GM12892 (cell line): ENCODE measurements at places on chromosomes 7 and 10.
A peak's percentile ranks its signal among the peaks of the same experiment; 100 is the strongest.

DNA sequence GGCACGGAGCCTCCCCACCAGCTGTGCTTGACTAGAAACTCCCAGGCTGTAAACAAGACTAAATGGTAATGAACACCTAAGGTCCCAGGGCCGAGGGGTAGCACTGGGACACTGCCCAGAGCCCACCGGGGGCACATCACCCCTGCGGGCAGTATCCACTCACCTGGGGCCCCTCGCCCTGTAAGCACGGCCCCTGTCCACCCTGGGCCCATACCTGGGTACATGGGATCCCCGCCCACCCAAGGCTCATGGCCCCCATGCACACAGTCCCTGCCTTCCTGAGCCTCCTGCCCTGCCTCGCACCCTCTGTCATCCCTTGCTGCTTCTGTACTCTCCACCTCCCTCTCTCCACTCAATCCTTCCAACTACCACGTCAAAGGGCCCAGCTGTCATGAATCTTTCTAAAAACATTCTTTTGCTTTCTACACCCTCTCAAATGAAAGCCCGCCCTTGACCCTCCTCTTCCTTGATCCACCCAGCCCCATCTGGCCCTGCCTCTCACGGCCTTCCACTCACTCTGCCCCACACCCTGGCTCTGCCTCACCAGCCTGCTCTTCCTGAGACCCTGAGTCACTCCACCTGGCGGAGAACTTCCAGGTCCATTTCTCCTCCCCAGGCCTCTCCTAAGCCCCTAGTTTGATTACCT, 173.1 kb downstream of the PARD3 start:
- no peak for DNase-seq

GRCh38 chr10:2980791-2981360, 86.5 kb upstream of the PFKP start:
- DNase-seq = no peak

DNA sequence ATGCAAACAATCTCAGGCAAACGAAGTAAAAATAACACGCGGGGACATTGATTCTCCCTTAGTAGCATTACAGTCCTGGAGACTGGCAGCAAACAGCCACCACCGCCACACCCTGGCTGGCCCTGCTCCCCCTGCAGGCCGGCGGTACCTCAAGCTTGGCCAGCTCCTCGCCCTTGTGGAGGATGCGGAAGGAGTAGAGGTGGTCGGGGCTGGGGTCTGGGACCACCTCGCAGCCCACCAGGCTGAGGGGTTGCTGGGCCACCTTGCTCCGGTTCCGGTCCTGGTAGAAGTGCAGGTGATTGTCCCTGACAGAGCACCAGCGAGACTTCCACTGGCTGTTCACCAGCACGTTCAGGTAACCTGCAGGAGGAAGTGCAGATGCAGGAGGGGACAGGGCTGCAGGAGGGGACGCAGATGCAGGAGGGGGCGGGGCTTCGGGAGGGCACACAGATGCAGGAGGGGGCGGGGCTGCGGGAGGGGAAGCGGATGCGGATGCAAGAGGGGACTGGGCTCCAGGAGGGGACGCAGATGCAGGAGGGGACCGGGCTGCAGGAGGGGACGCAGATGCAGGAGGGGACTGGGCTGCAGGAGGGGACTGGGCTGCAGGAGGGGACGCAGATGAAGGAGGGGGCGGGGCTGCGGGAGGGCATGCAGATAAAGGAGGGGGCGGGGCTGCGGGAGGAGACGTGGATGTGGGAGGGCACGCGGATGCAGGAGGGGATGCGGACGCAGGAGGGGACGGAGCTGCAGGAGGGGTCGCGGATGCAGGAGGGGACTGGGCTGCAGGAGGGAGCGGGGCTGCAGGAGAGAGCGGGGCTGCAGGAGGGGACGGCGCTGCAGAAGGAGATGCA, 65.7 kb downstream of the VWA2 start:
- peak; percentile 43 for DNase-seq

GRCh38 chr10:100568912-100569311, 33.2 kb downstream of the HIF1AN start:
- DNase-seq = no peak
